ENCODE measurements at places on chromosomes 11 and 22. TPM values are rescaled to one million over a fixed set of nuclear protein-coding genes. Genes with fewer than 3 reads are reported as not detected.

GAL gene
- total RNA-seq: 12.5 TPM

CPSF7 gene
- 56.2 TPM for total RNA-seq

RPS6KB2 gene
- 57.7 TPM for total RNA-seq

B4GALNT4 gene
- total RNA-seq: 11.1 TPM

GPR152 gene
- not detected for total RNA-seq

DNA sequence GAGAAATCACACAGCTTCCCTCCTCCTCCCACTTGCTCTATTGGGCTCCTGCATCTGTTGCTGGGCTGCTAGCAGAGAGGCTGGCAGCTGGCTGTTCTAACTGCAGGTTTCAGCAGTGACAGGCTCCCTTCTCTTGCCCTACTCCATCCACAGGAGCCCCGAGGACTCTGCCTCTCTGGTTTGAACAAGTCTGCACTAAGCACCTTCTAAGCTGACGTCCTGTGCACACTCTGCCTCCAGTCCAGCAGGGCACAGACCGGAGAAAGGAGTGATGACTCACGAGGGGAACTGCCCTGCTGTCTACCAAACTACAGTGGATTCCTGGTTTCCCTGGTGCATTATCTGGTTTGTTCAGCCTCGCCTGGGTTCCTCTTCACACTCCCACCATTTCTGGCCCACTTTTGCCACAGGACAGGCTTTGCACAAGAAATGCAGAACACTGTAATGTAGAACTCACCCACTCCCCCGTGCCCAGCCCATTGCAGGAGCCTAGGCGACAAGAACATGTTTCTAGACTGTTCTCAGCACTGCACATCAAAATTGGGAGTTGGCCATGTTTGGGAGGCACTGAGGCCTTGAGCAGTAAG, 26.0 kb downstream of the IL10RA start:
- peak; percentile 11 for DNase-seq

GRCh38 chr11:128474036-128474874, 113.1 kb downstream of the ETS1 start:
- DNase-seq: no peak

All from HFFc6 (cell line).